Stimulated activated naive CD8-positive, alpha-beta T cell treated with anti-CD3 and anti-CD28 coated beads, Interleukin-15, amount 100 ng/mL, for 72 hours (primary cell): ENCODE measurements at places on chromosomes 13 and 19.

- no peak for DNase-seq
These were observed 2.4 kb upstream of the ZNF616 start for GRCh38 chr19:52142001-52142595.

GRCh38 chr13:96109125-96109524 lies 19.2 kb downstream of the HS6ST3 start:
- no peak for DNase-seq

- no peak for DNase-seq
These were observed 5.4 kb upstream of the NTN5 start for GRCh38 chr19:48678201-48678600.

GRCh38 chr19:41353466-41354342 lies at the start of gene TGFB1:
Gene TGFB1 (minus strand): TSS chr19:41353922. CDS start chr19:41353044, 878 bp downstream.
- DNase-seq = peak; percentile 94

GRCh38 chr19:48290771-48291488 lies 21.0 kb downstream of the ZNF114 start:
- DNase-seq = peak; percentile 56

- no peak for DNase-seq
These were observed 10.2 kb downstream of the KCNRG start for GRCh38 chr13:50025436-50025835.

- DNase-seq = no peak
These were observed 1024.0 kb upstream of the PCDH9 start for GRCh38 chr13:68254151-68254550.
